ENCODE measurements at places on chromosomes 5 and 9.

- DNase-seq = no peak
Measured at GRCh38 chr5:2131196-2131595, 248.5 kb upstream of the IRX4 start.

DNA sequence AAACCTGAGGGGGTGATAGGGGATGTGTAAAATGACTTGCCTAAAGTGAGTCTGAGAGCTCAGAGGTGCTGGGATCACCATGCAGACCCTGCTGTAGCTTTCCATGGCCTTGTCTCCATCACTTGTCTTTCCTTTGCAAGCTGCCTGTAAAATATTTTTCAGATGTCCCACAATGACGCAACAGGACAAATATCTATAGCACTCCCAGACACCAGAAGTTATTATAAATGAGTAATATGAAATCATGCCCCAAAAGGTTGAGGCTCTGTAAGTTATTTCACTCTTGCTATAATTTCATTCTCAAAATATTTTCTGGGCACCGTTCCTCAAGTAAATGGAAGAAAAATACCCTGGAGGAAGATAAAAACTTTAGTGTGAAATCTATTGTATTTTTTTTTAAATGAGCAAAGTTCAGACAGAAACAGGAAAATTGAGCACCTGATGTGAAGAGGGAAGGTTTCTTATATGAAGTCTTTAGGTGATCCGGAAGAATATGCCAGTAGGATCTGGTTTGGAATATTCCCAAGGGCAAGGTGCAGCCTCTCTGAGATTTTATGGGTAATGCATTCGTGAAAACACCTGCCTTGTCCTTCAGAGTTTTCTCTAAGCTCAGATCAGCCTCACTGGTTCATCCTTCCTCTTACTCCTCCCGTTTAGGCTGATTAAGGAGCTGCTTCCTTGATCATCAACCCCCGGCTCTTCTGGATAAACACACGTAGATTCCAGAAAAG, 138.3 kb upstream of the DMAC1 start:
- DNase-seq = no peak

- no peak for DNase-seq
Measured at GRCh38 chr5:60545551-60545950, 154.4 kb downstream of the DEPDC1B start.

- DNase-seq = no peak
Measured at GRCh38 chr5:20145240-20145639, 157.2 kb upstream of the CDH18 start.

GRCh38 chr9:24413651-24414050, 132.0 kb downstream of the IZUMO3 start:
- no peak for DNase-seq

DNA sequence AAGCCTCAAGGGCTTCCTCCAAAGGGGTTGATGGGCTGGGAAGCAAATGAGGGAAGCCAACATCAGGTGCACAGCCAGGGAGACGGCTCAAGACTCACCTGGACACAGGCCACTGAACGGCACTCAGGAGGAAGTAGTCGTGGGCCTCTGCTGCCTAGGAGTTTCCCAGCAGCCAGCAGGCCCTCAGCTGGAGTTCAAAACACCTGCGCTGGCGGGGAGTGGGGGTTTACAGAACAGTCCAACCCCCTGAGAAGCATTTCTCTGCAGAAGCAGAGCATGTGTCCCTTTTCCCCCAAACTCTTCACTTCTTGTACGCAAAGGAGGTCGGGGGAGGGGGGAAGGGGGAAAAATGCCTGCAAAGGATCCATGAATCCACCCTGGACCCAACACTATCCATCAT, 2.3 kb downstream of the WHRN start:
- DNase-seq = no peak

GRCh38 chr9:137606734-137607138, 1.2 kb downstream of the ARRDC1 start:
- DNase-seq = no peak

GRCh38 chr5:140189977-140190871, 15.2 kb downstream of the CYSTM1 start:
- DNase-seq = no peak

DNA sequence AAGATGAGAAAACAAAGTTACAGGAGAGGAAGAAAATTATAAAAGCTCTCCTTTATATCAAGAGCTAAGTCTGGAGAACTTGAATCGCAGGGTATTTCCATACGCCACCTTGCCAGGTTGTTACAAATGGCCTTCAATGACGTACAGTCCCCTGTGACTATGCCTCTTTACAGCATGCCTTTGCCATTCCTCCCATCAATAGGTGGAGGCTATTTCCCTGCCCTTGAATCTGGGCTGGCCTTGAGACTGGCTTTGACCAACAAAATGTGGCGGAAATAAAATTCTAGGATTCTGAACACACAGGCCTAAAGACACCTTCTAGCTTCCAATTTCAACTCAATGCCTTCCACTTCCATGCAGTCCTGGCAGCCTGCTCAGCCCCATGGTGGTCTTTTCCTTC, 45.7 kb downstream of the TSSK1B start:
- no peak for DNase-seq
